GM23338 (cell line): ENCODE measurements at places on chromosomes 3 and 15.

GRCh38 chr3:160403796-160404470 lies 4.5 kb downstream of the SMC4 start:
- DNase-seq, result no peak

GRCh38 chr3:133206921-133207320 lies 168.7 kb downstream of the TMEM108 start:
- peak; percentile 84 for DNase-seq

DNA sequence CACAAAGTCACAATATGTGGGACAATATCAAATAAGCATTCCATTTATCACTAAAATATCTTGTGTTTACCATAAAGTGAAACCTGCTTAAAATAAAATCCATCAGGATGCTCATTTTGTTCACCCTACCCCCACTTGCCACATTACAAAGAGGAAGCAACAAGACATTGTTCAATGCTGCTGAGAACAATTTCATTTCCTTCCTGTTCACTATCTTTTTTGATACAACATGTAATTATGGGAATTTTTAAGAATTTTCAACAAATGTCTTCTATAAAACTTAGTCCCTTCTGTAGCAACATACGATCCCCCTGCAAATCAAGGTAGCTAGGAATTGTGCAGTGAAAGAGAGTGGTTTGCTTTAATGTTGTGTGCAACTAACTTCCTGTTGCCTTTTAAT lies 34.9 kb upstream of the GPR160 start:
- no peak for DNase-seq

DNA sequence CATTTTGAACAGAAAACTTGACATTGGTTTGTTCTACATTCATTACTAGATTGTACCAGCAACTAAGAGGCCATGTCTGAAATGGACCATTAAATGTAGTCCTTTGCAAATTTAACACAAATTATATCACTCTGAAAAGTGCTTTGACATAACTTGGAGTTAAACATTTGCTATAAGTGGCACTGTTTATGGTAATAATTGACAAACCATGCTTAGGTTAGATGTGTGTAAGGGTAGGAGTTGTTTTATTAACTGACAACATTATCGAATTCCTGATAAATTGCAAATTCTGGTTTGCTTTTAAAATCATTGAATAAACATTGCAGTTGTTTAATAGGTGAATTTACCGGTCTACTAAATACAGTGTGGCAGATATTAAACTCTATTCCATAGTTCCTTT lies 6.1 kb upstream of the TMEM207 start:
- no peak for DNase-seq

DNA sequence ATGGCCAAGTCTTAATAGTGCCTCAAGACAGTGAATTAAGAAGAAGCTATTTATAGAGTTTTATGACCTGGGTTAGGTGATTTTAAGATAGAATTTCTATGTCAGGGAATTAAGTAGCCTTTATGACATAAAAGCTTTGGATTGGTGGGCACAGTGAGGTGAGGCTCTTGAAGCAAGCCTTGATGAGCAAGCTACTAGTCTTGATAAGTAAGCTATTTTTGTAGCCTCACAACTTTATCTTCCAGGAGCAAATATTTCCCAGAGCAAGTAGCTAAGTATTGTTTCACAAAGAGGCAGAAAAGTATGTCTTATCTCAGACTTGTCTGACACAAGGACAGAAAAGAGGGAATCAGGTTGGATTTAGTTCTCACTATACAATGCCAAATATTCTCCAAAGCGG lies 491.7 kb upstream of the RASGRP1 start:
- DNase-seq, result no peak

DNA sequence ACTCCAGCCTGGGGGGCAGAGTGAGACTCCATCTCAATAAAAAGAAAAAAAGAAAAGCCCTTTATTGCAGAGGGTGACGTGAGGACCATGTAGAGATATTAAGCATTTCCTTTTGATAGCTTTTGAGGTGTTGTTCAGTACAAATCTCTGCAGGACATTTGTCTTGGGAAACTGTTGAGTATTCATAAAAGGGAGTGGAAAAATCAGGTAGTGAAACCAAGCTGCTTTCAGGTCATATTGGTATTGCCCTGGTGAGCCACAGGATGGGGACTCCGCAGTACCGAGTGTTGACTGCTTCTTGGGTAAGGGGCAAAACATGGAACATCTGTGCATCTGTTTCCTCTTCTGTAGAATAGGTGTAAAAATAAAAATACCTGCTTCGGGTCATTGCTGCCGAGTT lies 9.9 kb downstream of the ITPR1 start:
- DNase-seq, result no peak

GRCh38 chr3:177349384-177349783 lies 152.1 kb upstream of the TBL1XR1 start:
- no peak for DNase-seq

GRCh38 chr3:1350885-1351284 lies 258.1 kb downstream of the CNTN6 start:
- no peak for DNase-seq

GRCh38 chr15:44726136-44726535 lies 10.2 kb upstream of the TRIM69 start:
- DNase-seq, result no peak

DNA sequence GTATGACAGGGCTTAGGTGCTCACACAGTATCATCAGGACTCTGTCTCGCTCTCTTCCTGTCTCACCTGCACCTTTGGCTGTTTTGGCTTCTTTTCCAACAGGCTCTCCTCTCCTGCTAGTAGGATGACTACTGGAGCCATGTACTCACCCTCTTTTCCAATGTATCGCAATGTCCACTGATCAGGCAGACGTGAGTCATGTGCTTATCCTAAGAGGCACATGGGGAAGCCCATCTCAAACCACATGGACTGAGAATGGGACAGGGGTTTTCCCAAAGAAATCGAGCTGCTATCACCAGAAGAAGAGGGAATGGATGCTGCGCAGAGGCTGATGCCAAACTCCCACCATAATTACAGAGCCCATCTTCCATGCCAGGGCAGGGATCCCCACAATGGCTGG lies 180.6 kb downstream of the IL5RA start:
- no peak for DNase-seq

GRCh38 chr3:133188996-133189395 lies 150.8 kb downstream of the TMEM108 start:
- no peak for DNase-seq

DNA sequence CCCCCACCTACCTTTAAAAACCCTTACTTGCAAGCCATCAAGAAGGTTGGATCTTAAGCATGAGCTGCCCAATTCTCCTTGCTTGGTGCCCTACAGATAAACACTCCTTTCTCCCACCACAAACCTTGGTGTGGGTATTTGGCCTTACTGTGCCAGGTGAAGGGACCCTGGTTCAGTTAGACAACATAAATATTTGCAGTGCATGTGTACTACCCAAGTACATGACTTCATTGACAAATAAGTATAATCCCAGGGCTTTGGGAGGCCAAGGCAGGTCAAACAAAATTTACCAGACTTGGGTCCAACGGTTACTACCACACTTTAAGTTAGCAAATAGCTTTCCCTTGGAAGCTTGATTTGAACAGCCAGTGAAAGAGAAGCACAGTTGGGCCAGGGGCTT lies 9.3 kb upstream of the CNOT10 start:
- no peak for DNase-seq

DNA sequence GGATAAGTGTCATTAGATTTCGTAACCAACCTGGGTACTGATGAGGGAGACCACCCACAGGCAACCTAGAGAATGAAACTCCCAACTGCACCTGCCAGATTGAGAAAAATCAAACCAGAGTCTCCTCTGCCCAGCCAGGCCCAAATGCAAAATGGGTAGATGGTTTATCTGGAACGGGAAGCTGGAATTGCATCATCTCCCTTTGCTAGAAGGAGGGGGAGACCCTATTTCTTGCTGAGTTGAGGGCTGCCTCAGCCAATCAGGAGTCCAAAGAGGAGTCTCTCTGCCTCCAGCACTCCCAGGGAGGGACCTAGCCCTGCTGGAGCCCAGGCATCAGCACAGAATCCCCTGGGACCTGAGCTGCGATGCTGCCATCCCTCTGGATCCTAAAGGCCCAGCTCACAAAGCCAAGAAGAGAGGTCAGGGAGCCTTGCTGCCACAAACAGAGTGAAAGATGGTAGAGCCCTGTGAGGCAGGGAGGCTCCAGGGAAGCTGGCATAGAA lies 8.1 kb downstream of the RMDN3 start:
- DNase-seq, result peak; percentile 32

- peak; percentile 74 for DNase-seq
Observed at GRCh38 chr3:171704002-171704401, 106.3 kb downstream of the PLD1 start.

GRCh38 chr3:108181172-108181571 lies 41.1 kb downstream of the IFT57 start:
- no peak for DNase-seq

- no peak for DNase-seq
Observed at GRCh38 chr3:161689584-161690298, 193.1 kb downstream of the OTOL1 start.

GRCh38 chr15:41950127-41950483 lies 22.3 kb downstream of the EHD4 start:
- peak; percentile 43 for DNase-seq

DNA sequence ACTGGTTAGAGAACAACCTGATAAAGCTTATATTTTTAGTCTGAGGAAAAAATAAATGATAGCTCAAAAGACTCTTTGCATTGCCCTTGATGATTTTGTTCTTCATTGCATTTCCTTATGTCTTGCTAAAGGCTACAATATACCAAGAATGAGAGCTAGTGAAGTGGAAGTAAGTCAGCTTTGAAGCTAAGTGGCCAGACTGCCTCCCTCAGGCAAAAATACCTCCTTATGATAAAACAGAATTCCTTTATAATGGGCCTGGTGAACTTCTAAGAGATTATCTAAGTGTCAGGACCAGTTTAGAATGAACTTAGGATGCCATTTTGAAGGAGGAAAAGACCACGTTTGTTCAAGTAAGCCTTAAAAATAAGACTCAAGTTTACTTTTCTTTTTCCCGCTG lies 678.4 kb downstream of the ROBO2 start:
- no peak for DNase-seq

DNA sequence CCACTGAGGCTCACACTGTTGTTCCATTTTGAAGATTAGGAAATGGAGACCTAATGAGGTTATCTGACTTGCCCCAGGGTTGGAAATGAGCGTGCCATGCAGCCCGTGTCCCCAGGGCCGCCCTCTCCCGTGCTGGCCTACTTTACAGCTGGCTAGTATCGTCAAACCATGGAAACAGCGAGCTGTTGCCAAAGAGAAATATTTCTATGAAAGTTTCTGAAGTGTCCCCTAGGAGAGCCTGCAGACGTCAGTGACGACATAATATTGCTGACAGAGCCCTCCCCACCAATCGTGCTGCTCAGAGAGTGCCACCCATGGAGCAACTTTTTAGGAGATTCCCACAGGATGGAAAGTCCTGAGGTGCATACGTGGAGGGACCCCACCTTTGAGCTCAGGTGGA lies 11.2 kb upstream of the FAM174B start:
- DNase-seq, result no peak

GRCh38 chr3:193874512-193874911 lies 261.4 kb upstream of the HES1 start:
- DNase-seq, result no peak

DNA sequence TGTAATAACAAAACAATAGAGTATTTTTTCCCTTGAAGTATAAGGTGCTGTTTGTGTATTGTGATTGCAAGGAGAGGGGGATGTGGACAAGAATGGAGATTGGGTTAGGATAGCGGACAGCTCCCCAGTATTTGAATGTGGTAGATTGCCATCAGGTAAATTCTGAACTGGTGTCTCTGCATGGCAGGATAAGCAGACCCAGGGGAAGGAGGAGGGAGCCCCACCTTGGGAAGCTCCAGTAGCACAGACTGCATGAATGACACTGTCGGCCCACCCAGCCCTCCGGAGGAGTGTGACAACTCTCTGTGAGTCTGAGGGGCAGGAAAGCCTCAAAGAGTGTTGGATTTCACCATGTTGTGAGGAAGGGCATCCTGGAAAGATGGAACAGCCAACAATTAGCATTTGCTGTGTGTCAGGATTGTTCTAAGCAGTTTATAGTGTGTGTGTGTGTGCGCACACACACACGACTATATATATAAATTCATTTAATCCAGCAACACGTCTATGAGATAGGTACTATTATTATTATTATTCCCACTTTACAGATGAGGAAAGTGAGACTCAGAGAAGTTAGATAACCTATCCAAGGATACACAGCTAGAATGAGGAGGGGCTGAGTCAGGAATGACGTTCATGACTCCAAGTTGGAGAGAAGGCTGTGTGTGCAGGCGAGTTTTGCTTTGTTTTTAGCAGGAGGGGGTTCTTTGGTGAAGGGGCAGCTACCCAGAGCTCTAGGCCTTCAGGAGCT lies 63.4 kb upstream of the LCTL start:
- DNase-seq, result no peak

- DNase-seq, result no peak
Observed at GRCh38 chr15:65887565-65887964, 18.3 kb downstream of the RAB11A start.

- DNase-seq, result no peak
Observed at GRCh38 chr3:22621205-22621809, 581.8 kb upstream of the UBE2E2 start.

DNA sequence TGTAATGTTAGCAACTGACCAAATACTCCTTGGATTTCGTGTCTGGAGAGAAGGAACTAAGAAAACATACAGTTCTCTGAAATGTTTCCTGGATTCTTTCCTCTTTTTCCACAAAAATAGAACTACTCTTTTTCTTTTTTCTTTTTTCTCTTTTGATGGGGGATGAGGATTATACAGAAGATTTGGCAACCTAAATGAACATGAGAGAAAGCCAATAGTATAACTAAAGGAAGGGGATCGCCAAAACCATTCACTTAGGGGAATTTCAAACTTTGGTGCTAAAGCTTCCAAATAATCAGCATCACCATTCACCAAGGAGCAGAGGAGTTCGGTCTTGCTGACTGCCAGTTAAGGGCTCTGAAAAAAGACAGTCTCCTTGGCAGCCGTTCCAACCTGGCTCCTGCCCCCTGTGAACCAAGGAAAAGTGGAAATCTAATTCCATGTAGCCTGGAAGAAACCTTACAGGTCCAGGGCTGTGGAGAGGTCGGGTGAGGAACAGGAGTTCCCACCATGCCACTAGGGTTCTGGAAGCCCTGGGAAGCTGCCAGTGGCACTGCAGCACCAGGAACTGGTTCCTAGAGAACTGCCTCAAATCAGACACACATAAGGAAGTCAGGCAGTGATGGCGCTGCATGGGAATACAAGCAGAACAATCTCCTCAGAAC lies 176.9 kb downstream of the TNIK start:
- no peak for DNase-seq

DNA sequence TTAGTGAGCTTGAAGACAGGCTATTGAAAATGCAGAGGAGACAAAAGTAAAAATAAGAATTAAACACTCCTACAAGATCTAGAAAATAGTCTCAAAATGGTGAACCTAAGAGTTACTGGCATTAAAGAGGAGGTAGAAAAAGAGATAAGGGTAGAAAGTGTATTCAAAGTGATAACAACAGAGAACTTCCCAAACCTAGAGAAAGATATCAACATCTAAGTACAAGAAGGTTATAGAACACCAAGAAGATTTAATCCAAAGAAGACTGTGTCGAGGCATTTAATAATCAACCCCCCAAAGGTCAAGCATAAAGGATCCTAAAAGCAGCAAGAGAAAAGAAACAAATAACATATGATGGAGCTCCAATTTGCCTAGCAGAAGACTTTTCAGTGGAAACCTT lies 23.3 kb downstream of the PDCD10 start:
- DNase-seq, result no peak

GRCh38 chr3:43512754-43513404 lies 108.9 kb downstream of the ANO10 start:
- DNase-seq, result no peak

GRCh38 chr3:35739181-35739809 lies 100.0 kb downstream of the ARPP21 start:
- peak; percentile 44 for DNase-seq
